ENCODE measurements at places on chromosomes 4 and X. TPM values are rescaled to one million over a fixed set of nuclear protein-coding genes. Genes with fewer than 3 reads are reported as not detected.

PPP2R2C gene
- total RNA-seq: not detected

CFAP299 gene
- total RNA-seq: 1.5 TPM

CXorf65 gene
- not detected for total RNA-seq

ADGRL3 gene
- total RNA-seq: not detected

NXF2B gene
- not detected for total RNA-seq

HMX1 gene
- total RNA-seq: not detected

ASMT gene
- 0.36 TPM for total RNA-seq

APLN gene
- total RNA-seq: 0.72 TPM

MAPK10 gene
- total RNA-seq: 12.1 TPM

DNA sequence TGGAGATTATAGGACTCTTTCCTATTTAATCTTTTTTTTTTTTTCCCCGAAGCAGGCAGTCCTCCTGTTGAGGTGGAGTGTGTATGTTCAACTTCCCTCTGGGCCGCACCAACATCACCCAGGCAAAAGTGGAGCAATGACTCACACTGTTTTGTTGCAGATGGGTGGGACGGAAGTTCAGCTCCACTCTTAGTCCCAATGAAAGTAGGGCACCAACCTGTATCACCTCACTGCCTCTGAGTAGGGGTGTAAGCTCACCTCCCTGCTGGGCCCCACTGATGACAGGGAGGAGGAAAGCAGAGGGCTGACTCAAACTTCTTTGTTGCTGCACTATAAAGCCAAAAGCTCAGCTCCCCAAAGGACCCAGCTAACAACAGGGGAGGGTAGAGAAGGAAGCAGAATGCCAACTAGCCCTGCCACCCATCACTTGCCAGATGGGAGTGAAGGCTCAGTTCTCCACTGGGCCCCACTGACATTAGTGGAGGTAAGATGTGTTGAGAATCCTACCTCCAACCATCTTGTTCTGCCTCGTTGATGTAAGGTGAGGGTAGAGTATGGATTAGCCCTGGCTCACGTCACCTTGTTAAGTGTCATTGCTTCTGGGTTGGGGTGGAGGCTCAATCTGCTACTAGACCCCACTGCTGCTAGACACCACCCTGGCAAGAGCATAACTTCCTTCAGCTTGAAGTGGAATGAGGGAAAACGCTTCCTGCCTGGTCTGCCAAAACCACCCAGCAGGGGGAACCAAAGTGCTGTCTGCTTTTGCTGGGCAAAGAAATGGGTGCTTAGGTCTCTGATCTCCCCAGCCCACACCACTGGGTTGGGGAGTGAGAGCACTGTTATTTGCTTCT lies 14.1 kb downstream of the RPS6KA3 start:
- peak; percentile 43 for DNase-seq
- no peak overlapping the region for H3K4me3 ChIP-seq
- no peak overlapping the region for H3K27ac ChIP-seq
- H3K36me3 ChIP-seq: no peaks in the 10 kb centered on the region

DNA sequence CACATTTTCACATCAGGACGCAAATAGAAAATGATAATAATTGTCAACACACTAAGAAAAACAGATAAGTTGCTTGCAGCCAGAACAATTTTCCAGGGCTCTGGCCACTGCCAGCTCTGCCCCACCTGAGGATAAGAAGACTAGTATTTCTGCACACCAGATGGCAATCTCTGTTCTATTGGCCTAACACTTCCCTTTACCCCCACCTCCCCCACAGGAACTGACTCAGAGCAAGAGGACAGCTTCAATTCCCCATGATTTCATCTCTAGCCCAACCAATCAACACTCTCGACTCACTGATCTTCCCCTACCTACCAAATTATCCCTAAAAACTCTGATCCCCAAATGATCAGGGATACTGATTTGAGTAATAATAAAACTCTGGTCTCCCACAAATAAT lies 164.0 kb downstream of the SMARCA1 start:
- peak; percentile 27 for DNase-seq
- H3K4me3 ChIP-seq: no peak overlapping the region
- H3K27ac ChIP-seq: no peak overlapping the region
- H3K36me3 ChIP-seq: no peaks in the 10 kb centered on the region
- no peaks in the 10 kb centered on the region for H3K4me1 ChIP-seq

DNA sequence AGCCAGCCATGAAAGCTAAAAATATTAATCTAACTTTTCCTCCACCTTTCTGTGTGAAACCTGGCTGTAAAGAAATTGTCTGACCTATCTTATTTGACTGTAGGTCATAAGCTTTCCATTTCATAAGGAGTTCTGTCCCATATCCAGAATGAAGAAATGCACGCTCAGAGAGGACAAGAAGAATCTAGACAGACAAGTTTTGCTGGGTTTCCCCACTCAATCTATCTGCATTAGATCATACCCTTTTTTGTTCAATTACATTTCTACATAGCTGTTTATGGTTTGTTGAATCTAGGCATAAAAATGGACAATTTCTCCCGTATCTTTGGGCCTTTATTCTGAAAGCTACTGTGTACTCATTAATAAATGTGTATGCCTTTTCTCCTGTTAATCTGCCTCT lies 1495.1 kb downstream of the C4orf33 start:
- H3K4me1 ChIP-seq: no peaks in the 10 kb centered on the region
- H3K36me3 ChIP-seq: no peaks in the 10 kb centered on the region
- no peaks in the 10 kb centered on the region for H3K27me3 ChIP-seq
- no peak for DNase-seq

DNA sequence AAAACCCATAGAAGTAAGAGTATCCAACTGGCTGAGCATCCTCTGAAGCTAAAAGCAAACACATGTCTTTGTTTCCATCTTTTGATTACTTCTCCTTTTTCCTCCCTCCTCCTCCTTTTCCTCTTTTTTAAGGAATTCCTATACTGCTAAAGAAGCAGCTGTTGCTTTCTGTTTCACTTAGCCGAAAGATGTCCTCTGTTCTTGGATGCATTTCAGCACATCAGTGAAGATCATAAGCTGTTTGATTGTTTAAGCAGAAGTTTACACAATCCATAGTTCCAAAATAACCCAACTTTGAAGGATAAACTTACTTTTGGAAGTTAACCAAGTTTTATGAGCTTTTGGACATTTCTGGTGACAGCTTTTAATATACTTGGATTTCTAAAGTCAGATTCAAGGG lies 55.1 kb upstream of the TNIP3 start:
- DNase-seq: no peak
- peaks cover 4% of the 10 kb centered on the region for H3K27me3 ChIP-seq
- H3K27ac ChIP-seq: no peak overlapping the region
- H3K4me3 ChIP-seq: peak overlapping the region; percentile 28

DNA sequence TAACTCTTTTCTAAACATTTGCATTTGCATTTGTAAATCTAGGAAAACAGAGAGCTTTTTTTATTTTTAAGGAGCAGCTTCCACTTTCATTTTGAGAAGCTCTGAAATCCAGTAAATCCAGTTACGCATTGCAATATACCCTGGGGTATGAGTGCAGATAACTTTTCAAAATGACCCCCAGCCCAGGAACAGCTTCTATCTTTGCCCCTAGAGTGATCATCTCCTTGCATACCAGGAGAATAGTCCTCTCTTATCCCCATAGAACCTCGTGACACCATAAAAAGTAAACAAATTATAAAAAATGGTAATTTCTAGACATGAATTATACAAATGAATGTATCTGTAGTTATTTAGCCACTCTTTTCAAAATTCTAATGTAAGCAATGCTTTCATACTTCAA lies 292.2 kb upstream of the GALNT7 start:
- DNase-seq: no peak
- no peak overlapping the region for H3K27ac ChIP-seq
- no peaks in the 10 kb centered on the region for H3K27me3 ChIP-seq
- H3K4me3 ChIP-seq: no peak overlapping the region
- no peaks in the 10 kb centered on the region for H3K36me3 ChIP-seq
- no peaks in the 10 kb centered on the region for H3K4me1 ChIP-seq

GRCh38 chr4:10496200-10496599 lies 39.0 kb upstream of the ZNF518B start:
- H3K27me3 ChIP-seq: no peaks in the 10 kb centered on the region
- no peaks in the 10 kb centered on the region for H3K36me3 ChIP-seq
- H3K27ac ChIP-seq: no peak overlapping the region
- DNase-seq: no peak
- no peaks in the 10 kb centered on the region for H3K4me1 ChIP-seq

- H3K4me1 ChIP-seq: no peaks in the 10 kb centered on the region
- H3K4me3 ChIP-seq: no peak overlapping the region
- H3K27ac ChIP-seq: no peak overlapping the region
- DNase-seq: no peak
Observed at GRCh38 chr4:21512353-21512752, 436.2 kb downstream of the KCNIP4 start.

DNA sequence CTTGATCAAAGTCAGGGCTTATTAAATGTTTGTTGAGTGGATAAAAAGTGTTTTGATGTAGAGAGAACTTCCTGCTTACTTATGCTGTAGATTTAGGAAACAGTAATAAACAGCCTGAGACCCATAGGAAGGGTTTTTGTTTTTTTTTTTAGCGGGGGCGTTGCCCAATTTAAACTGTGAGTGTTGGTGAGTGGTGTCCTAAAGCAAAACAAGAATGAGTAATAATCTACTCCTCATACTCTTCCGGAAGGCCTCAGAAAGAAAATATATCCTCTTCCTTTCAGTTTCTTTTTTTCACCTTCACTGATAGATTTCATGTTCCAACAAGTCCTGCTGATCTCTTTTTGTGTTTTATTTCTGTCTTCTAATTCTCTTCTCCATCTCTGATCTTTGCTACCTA lies 104.4 kb upstream of the SCML1 start:
- peaks cover 5% of the 10 kb centered on the region for H3K4me1 ChIP-seq
- no peaks in the 10 kb centered on the region for H3K27me3 ChIP-seq
- peak overlapping the region; percentile 41 for H3K4me3 ChIP-seq
- no peaks in the 10 kb centered on the region for H3K36me3 ChIP-seq
- DNase-seq: no peak

GRCh38 chr4:101337688-101338087 lies 9.6 kb downstream of the PPP3CA start:
- H3K36me3 ChIP-seq: no peaks in the 10 kb centered on the region
- peaks cover 6% of the 10 kb centered on the region for H3K4me1 ChIP-seq
- DNase-seq: peak; percentile 74
- H3K27ac ChIP-seq: peak overlapping the region; percentile 14

DNA sequence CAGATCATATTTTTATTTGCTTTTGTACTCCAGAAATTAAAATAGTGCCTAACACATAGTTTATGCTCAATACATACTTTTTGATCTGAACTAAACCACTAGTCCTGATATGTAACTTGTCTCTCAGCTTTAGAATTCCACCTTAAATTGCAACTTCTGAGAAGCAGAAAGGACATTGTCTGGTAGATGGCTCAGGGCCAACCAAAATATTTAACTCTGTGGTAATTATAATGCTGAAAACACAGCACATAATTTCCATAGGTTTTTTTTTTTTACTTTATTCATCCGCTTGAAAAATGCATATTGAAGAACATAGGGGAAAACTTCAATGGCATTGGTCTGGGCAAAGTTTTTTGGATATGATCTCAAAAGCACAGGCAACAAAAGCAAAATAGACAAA lies 59.3 kb downstream of the AREG start:
- DNase-seq: peak; percentile 59
- H3K27ac ChIP-seq: peak overlapping the region; percentile 78
- no peaks in the 10 kb centered on the region for H3K27me3 ChIP-seq
- peaks cover 48% of the 10 kb centered on the region for H3K4me1 ChIP-seq

GRCh38 chr4:77025643-77026321 lies 50.0 kb downstream of the CCNI start:
- H3K36me3 ChIP-seq: peaks cover 83% of the 10 kb centered on the region
- peak; percentile 14 for DNase-seq
- no peaks in the 10 kb centered on the region for H3K27me3 ChIP-seq
- H3K4me1 ChIP-seq: peaks cover 29% of the 10 kb centered on the region
- peak overlapping the region; percentile 58 for H3K27ac ChIP-seq

DNA sequence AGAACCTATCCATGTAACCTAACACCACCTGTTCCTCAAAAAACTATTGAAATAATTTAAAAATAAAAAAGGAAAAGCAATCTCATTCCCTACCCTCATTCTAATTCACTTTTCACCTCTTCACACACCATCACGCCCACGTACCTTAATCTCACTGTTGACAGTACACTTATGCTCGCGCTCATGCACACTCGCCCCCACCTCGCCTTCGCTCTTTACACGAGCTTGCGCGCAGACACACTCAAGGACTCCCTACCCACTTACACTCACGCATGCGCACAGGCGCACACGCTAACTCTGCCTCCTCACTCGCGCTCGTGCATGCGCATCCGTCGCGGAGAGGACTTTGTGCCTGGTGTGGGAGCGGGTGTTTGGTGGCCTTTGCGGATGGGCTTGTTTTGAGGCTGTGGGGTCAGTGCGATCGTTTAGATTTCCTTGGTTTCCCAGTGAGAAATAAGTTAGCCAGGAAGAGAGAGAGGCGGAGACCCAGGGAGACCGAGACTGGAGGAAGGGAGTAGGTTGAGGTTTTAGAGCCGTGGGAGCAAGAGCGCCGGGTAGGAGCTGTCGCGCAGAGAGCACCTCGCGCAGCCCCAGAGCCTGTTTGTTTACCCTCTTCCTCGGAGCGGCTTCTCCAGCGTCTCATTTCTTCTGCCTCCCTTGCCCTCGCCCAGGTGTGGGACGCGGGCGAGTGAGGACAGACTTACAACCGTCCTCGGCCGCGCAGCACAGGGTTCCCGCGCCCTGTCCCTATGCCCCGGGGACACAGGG lies 8.1 kb upstream of the GSX2 start:
- H3K36me3 ChIP-seq: no peaks in the 10 kb centered on the region
- DNase-seq: peak; percentile 95
- H3K27ac ChIP-seq: no peak overlapping the region
- peaks cover 10% of the 10 kb centered on the region for H3K4me1 ChIP-seq
- H3K27me3 ChIP-seq: peaks cover 18% of the 10 kb centered on the region
